ENCODE measurements at places on chromosomes 2 and 18.

- no peak for DNase-seq
These were observed 178.7 kb downstream of the SRBD1 start for GRCh38 chr2:45432406-45432805.

DNA sequence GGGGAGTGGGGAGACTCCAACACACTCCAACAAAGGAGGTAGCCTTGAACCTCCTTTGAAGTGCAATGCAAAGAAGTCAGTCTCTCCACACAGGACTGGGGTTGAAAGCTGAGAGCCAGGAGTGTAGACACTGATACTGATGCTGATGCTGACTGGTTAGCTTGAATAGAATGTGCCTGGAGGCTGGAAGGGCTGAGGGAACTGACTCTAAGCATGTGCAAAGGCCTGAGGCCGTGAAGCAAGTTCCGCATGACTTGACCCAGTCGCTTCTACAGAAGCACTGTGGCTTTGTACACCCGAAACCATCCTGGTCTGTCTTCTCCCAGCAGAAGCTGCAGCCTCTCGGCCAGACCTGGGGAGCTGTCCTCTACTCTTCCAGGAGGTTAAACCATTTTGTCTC is 10.4 kb downstream of the FOXI3 start:
- no peak for DNase-seq

GRCh38 chr2:217732992-217733391 is 269.8 kb downstream of the TNS1 start:
- DNase-seq, result no peak

GRCh38 chr2:156327835-156328695 is 4.5 kb downstream of the NR4A2 start:
- DNase-seq, result no peak

DNA sequence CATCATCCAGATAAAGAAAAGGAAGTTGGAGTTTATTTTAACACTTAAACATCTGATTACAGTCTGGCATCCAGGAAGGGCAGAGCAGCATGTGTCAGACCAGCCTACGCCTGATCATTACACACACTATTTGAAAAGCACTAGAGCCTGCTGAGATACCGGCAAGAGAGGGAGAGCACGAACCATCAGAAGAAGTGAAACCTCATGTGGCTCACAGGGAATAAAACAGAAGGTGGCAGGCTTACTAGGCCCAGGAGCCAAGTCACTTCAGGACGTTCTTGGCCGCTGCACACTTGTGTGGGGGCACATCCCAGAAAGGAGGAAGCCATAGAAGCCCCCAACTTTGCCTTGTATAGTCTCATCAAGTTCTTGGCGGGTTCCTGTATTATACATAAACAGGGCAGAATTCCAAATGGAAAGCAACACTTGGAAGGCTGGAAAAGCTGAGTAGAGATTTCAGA is 105.5 kb downstream of the UGGT1 start:
- peak; percentile 44 for DNase-seq

- no peak for DNase-seq
These were observed 62.6 kb upstream of the PAX8 start for GRCh38 chr2:113341191-113341869.

DNA sequence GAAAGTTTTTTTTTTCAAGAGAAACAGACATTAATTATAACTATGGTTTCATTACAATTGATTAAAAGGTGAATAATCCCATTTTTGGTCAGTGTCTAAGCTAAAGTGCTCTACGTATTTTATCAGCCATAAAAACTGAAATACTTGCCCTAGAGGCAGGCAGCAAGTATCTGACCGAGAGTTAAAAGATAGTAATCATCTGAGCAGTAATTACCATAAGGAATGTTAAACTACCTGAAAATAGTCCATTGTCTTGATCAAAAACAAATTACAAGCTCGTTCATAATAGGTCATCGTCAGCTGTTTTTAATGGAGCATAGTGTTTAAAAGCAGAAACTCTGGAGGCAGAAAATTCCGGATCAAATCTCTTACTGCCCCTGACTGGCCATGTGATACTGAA is 105.7 kb upstream of the ZEB2 start:
- no peak for DNase-seq

DNA sequence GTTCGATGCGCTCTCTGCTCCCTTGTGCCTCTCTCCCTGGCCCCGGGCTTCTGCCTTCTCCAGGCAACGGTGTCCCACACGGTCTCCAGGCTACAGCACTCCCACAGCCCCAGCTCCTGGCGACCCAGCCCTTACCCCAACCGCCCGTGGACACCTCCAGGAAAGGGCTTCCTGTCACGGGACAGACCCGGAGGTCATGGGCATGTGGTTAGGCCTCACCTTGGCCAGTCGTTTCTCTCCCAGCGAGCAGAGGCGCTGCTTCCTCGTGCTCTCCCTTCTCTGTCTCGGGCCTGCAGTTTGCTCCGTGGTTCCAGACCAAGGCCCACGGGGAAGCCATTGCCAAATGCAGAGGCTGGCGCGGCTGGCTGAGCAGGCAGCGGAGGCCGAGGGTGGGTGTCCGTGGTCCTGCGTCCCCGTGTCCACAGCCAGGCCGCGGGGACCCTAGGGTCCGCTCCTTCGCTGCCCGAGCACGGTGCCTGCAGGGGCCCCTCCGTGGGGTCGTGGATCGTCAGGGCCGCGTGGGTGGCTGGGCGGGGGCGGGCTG is 61.0 kb upstream of the IL1RL1 start:
- no peak for DNase-seq

DNA sequence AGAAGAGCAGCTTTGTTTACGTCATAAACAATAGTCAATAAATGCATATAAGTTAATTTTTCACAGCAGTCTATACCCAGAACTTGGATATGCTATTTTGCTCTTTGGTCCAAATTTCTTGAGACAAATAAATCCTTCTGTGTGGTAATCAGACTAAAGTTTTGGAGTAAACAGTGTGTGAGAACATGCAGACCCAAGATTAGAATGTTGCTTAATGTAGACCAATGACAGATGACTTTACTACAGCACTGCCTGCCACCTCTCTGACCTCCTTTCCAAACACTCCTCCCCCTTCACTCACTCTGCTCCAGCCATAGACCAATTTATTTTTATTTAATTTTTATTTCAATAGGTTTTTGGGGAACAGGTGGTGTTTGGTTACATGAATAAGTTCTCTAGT is 115.3 kb upstream of the TANK start:
- DNase-seq, result no peak

DNA sequence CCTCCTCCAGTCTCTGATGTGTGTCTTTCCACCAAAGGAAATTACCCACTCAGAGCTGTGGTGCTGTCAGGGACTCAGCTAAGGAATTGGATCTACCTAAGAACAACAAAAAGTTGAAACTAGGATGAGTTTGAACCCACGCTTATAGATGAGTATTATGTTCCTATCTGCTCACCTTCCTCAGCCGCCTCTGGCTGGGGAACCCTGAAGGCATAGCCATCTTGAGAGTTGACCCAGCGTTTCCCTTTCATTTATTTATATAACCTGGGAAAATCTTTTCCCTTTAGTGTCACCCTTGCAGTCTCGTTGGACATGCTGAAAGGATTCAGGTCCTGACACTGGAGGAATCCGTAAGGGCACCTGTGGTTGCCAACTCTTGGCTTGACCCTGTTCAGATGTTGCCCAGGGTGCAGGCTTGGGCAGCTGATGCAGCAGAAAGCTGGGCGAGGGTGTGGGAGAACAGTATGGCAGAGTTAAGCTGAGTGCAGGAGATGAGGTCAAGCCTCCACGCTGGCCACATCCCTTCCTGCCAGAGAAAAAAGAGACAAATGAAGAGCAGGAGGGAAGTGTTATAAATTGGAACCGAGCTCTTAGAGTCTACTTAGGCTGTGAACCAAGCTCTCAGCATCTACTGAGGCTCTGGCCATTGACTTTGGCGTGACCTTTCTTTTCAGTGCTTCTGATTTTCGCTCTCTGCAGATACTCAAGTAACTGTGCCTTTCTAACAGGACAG is 1.9 kb downstream of the CDH20 start:
- no peak for DNase-seq

GRCh38 chr2:29753671-29754444 is 167.5 kb downstream of the ALK start:
- DNase-seq, result no peak

All from kidney capillary endothelial cell (primary cell).